ENCODE measurements at places on chromosomes 1 and 21. TPM values are rescaled to one million over a fixed set of nuclear protein-coding genes. Genes with fewer than 3 reads are reported as not detected.

DNA sequence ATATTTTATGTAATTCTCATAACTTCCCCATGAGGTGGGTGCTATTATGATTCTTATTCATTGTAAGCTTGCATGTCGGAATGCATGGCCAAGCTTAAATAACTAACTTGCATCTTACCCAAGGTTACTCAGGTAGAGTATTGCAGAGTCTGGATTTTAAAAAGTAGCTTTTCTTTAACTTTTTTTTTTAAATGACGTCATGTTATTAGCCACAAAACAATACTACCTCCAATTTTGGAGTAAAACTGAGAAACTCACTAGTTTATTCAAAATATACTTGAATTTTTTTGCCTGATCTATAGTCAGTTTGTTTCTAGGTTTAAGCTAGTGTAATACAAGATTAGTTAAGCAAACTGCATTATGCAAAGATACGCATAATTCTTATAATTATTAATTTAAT lies 57.8 kb downstream of the NEGR1 start:
- no peaks in the 10 kb centered on the region for H3K4me1 ChIP-seq
- H3K36me3 ChIP-seq, result no peaks in the 10 kb centered on the region
- no peak overlapping the region for H3K27ac ChIP-seq

- peaks cover 22% of the 10 kb centered on the region for H3K36me3 ChIP-seq
- H3K27ac ChIP-seq, result no peak overlapping the region
- H3K4me3 ChIP-seq, result no peak overlapping the region
These were observed 66.1 kb downstream of the IARS2 start for GRCh38 chr1:220160027-220160426.

GRCh38 chr1:99365141-99365540 lies 100.8 kb downstream of the PLPPR4 start:
- H3K27me3 ChIP-seq, result no peaks in the 10 kb centered on the region
- no peak for DNase-seq
- H3K4me3 ChIP-seq, result no peak overlapping the region
- no peaks in the 10 kb centered on the region for H3K36me3 ChIP-seq
- H3K27ac ChIP-seq, result no peak overlapping the region

DNA sequence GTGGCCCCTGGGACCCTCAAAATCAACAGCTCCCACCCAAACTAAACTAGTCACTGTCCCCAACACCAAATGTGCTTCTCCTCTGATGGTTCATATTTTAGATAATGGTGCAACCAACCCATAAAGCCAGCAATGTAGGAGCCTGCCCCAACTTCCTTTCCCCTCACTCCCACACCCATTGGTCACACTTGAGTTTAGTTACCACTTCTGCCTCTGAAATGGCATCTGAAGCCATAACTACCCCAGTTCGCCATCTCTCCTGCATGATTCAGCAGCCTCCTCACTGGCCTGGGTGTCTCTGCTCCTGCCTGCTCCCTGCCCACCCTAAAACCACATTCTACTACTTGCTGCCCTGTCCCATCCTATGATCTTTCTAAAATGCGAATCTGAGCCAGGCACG lies 3.4 kb upstream of the CDCP2 start:
- no peak for DNase-seq
- H3K4me1 ChIP-seq, result no peaks in the 10 kb centered on the region
- no peaks in the 10 kb centered on the region for H3K36me3 ChIP-seq
- no peaks in the 10 kb centered on the region for H3K27me3 ChIP-seq
- H3K27ac ChIP-seq, result no peak overlapping the region
- H3K4me3 ChIP-seq, result no peak overlapping the region

GRCh38 chr1:234479310-234479559 lies 256 bp upstream of the TARBP1 start:
- DNase-seq, result no peak
- H3K4me3 ChIP-seq, result no peak overlapping the region
- H3K27me3 ChIP-seq, result no peaks in the 10 kb centered on the region
- H3K36me3 ChIP-seq, result no peaks in the 10 kb centered on the region
- H3K4me1 ChIP-seq, result no peaks in the 10 kb centered on the region
- no peak overlapping the region for H3K27ac ChIP-seq

- no peaks in the 10 kb centered on the region for H3K4me1 ChIP-seq
- no peak overlapping the region for H3K4me3 ChIP-seq
- H3K36me3 ChIP-seq, result no peaks in the 10 kb centered on the region
- H3K27me3 ChIP-seq, result no peaks in the 10 kb centered on the region
- no peak overlapping the region for H3K27ac ChIP-seq
- no peak for DNase-seq
These were observed 56.6 kb upstream of the CR2 start for GRCh38 chr1:207397525-207397926.

Gene RIPPLY3
- 0.39 TPM for total RNA-seq

GRCh38 chr1:87170157-87170556 lies 158.5 kb upstream of the LMO4 start:
- H3K36me3 ChIP-seq, result no peaks in the 10 kb centered on the region
- no peak overlapping the region for H3K27ac ChIP-seq
- no peak for DNase-seq
- H3K4me1 ChIP-seq, result no peaks in the 10 kb centered on the region

Gene GJA5
- 1.9 TPM for total RNA-seq

DNA sequence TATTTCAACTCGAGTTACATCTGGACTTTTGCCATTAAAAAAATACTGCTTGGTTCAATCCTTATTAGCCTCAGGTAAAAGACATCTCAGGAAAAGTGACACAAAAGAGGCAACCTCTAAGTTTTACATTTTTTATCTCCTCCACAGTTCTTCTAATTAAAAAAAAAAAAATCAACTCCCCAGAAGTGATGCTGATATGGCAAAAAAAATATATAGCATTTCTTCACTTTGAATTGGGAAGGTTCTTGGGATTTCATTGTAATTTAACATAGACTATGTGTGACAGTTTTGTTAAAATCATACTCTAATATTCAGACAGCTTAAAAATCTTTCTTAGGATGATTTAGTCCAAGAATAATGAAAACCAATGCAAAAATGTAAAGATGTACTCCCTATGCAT lies 87.9 kb downstream of the LRRC8C start:
- H3K27ac ChIP-seq, result no peak overlapping the region
- H3K4me3 ChIP-seq, result no peak overlapping the region
- H3K36me3 ChIP-seq, result no peaks in the 10 kb centered on the region
- peaks cover 27% of the 10 kb centered on the region for H3K4me1 ChIP-seq
- H3K27me3 ChIP-seq, result no peaks in the 10 kb centered on the region
